WTC11 (cell line): ENCODE measurements at places on chromosomes 4 and X. TPM values are rescaled to one million over a fixed set of nuclear protein-coding genes. Genes with fewer than 3 reads are reported as not detected.

UNC5C gene
- total RNA-seq, result 0.25 to 1.0 TPM (median 0.30 TPM) in 3 replicates

CENPVL3 gene
- total RNA-seq, result 3.3 to 4.9 TPM (median 4.4 TPM) in 3 replicates

ESX1 gene
- not detected in 3 replicates for total RNA-seq

RAI2 gene
- total RNA-seq, result 0.57 to 0.78 TPM (median 0.77 TPM) in 3 replicates

GPR34 gene
- 0.09 TPM in 1 of 3 replicates, not detected in the others for total RNA-seq

EGFL6 gene
- total RNA-seq, result 0.89 to 0.96 TPM (median 0.89 TPM) in 3 replicates

PPEF1 gene
- total RNA-seq, result 0.31 to 1.2 TPM (median 0.94 TPM) in 3 replicates

DYNLT3 gene
- total RNA-seq, result 5.1 to 6.1 TPM (median 5.7 TPM) in 3 replicates

DKK2 gene
- total RNA-seq, result 0.07 TPM in 1 of 3 replicates, not detected in the others

FAM184B gene
- total RNA-seq, result 0.11 to 0.23 TPM (median 0.17 TPM) in 3 replicates

BEND2 gene
- total RNA-seq, result not detected in 3 replicates

MAB21L2 gene
- 0.07 TPM in 1 of 3 replicates, not detected in the others for total RNA-seq

CNGA1 gene
- 0.50 to 1.9 TPM (median 1.1 TPM) in 3 replicates for total RNA-seq

ADGRA3 gene
- 40.5 to 48.3 TPM (median 47.9 TPM) in 3 replicates for total RNA-seq

GABRA4 gene
- total RNA-seq, result 0.20 to 0.53 TPM (median 0.25 TPM) in 3 replicates

FOXP3 gene
- total RNA-seq, result 0.39 to 0.42 TPM (median 0.39 TPM) in 3 replicates

F8 gene
- 1.6 to 2.6 TPM (median 2.2 TPM) in 3 replicates for total RNA-seq

DNA sequence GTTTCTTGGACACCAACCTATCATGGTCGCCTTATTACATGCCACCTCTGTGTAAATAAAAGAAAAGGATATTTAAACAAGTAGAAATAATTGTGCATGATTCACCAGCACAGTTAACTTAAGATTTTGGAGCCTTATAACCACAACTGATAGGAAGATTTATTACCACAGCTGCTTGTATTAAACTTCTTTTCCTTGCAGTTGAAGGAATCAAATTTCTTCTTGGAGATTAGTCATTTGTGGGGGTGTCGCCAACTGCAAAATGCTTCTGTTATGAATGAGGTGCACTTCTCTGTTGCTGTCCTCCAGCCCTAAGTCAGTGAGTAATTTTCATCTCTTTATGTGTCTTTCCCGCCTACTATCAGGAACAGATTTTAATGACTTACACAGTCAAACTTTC, 73.3 kb downstream of the OR13H1 start:
- no peak for DNase-seq

DNA sequence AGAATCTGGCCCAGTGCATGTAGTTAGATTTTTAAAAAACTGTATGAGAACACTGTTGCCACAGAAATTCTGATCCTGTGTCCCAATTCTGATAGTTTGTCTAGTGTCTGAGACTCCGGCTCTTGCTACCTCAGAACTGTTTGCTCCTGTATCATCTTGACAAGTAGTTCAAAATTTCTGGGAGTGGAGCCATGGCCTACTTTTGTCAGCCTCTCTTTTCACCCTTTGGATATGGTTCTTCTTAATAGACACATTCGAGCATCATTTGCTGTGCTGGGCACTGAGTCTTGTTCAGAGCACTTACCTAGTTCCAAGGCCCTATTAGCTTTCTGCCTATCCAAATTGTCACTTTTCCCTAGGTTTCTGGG, 46.9 kb downstream of the ATP10D start:
- DNase-seq, result no peak

DNA sequence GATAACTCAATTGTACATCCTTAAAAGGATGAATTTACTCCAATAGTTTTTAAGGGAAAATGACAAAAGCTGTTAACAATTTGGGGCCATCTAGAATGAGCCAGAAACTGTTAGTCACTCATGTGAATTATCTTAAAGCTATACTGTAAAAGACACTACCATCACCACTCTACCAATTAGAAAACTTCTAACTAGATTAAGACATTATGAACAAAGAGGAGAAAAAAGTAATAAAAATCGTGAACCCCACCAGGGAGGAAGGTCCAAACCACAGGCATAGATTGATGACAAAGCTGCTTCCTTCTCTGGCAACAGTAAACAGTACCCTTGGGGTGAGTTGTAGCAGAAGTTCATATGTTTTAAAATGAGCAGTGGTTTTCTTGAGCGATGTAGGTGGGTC, 106.1 kb downstream of the PDGFC start:
- DNase-seq, result no peak

DNA sequence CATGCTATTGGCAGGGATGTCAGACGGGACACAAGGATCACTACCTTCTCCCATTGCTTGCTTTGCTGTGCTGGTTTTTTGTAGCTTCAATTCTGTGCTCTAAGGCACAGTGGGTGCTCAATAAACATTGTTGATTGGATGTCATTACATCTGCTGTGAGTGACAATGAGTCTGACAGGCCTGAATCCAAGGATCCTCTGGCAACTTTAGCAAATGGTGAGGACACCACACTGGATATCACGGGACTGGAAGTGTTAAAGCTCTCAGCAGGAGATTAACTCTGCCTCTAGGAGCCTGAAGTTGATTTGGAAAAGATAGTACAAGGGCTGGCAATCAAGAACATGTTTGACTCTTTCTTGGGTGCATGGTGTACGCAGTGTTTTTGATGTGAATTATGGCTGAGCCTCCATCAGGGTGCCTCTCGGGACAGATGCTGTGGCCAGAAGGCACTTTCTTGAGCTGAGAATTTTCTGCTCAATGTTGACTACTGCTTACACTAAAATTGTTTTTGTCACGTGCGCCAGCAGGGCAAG, 217.9 kb downstream of the ARAP2 start:
- DNase-seq, result no peak

- DNase-seq, result no peak
Observed at GRCh38 chrX:18677161-18677869, 5.4 kb upstream of the RS1 start.

GRCh38 chr4:136680271-136680670, 852.0 kb downstream of the PCDH18 start:
- DNase-seq, result no peak

- DNase-seq, result no peak
Observed at GRCh38 chr4:11669156-11669555, 240.5 kb upstream of the HS3ST1 start.

DNA sequence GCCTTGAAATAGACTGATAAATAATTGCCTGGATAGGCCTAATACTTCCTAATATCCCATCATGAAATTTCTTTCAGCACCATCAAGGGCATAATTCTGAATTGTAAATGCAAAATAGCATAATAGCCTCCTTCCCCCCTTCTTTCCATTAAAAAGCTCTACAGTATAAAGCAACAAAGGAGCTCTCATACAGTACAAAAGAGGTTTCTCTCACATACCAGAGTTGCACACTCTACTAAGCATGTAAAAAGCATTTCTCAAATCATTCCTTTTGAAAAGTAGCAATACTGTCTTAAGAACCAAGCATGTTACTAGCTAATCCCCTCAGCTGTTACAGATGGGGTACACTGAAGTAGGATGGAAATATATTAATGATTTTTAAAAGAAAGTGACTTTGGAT, 509.0 kb downstream of the KLHL13 start:
- no peak for DNase-seq

- no peak for DNase-seq
Observed at GRCh38 chr4:184383497-184384055, 90.8 kb downstream of the IRF2 start.

DNA sequence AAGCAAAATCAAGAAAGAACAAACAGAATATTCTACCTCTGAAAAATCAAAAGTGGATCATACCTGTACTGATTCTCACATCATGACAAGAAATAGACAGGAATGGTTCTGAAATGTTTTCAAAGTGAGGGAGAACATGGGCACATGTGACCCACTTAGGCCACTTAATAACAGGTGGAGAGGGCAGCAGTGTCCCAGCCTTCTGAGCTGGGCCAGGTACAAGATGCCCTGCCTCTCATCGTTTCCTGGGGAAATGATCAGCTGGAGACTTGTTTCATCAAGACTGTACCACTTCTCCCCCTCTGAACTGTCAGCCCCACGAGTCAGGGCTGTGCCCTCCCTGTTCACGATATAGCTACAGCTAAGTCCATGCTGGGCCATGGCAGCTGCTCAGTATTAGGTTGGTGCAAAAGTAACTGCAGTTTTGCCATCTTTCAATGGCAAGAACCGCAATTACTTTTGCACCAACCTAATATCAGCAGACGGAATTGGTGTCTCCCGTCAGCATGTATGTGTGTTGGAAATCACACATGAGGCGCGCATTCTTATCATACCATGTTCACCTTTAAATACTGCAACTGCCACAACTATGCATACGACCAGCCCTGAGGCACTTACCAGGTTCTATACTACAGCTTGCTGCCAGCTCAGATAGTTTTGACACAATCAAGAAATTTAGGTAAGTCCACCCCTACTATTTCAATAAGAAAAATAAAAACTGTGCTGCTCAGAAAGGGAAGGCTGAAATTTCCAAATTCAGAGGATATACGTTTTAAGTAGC, 71.4 kb downstream of the GATB start:
- DNase-seq, result no peak

- DNase-seq, result no peak
Observed at GRCh38 chr4:139988863-139989765, 164.9 kb downstream of the MAML3 start.

DNA sequence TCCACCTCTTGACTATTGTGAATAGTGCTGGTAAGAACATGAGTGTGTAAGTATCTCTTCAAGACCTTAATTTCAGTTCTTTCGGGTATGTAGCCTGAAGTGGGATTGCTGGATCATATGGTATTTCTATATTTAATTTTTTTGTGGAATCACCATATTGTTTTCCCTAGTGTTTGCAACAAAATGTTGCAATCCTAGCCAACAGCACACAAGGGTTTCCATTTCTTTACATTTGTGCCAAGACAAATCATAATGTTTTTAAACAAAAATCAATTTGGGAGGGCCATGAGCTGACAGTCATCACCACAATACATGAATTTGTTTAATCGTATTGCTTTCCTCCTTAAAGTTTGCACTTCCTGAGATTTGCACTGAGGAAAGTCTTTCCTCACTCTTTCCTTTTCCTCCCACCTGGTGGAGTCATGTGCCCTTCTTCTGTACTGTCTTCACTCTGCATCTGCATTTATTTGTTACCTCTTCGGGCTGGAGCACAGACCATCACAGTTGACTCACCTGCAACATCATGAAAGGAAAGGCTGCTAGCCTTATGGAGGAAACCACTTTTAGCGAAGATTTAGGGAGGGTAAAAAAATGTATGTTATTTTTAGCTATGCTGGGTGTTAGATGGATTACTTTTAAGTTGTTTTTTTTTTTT, 269.4 kb downstream of the DCTD start:
- DNase-seq, result no peak

GRCh38 chrX:111431001-111431400, 19.0 kb upstream of the DCX start:
- no peak for DNase-seq

GRCh38 chrX:41250867-41251266, 83.1 kb upstream of the DDX3X start:
- DNase-seq, result no peak

- DNase-seq, result no peak
Observed at GRCh38 chr4:16760617-16761363, 137.7 kb downstream of the LDB2 start.

DNA sequence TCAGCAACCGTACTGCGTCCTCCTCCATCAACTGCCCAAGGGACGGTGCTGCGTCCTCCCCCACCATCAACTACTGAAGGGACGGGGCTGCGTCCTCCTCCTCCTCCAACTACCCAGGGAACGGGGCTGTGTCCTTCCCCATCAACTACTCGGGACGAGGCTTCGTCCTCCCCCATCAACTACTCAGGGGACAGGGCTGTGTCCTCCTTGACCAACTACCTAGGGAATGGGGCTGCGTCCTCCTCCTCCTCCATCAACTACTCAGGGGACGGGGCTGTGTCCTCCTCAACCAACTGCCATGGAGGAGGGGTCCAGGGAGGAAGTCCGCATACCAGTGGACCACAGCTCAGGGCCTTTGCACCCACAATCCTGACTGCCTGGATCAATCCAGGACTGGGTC, 24.4 kb downstream of the PPP2R3B start:
- no peak for DNase-seq

GRCh38 chr4:67685532-67685859, 15.5 kb downstream of the UBA6 start:
- DNase-seq, result no peak

DNA sequence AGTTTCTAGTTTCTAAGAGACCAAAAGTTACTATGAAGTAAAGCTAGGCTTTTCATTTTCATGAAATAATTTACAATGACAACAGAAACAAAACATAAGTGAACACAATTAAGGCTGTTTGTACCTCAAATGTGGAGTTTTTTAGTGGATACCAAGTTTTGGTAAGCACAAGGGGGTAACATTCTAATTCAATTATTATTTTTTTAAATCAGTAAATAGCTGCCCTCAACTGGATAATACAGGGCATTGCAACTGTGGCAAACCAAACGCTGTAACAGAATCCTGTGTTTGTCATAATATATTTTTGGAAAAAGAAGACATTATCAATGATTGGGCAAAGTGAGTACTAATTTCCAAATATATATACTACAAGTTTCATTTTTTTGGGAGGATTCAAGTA, 150.3 kb downstream of the FBXW7 start:
- no peak for DNase-seq

DNA sequence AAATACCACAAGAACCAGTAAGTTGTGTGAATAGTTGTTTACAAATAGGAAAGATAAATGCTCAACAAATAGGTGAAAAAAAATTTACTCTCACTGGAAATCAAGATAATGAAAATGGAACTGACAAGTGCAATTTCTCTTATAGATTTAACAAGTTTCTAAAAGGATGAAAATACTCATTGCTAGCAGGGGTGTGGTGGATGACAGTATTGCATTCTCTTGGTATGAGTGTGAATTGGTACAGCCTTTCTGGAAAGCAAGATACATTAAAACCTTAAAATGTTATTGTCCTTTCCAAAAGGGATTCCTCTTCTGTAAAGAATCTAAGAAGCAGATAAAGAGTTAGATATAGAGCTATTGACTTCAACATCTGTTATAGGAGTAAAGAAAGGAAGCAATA, 240.0 kb upstream of the RPS6KA3 start:
- no peak for DNase-seq

GRCh38 chrX:73964579-73964978, 339.4 kb upstream of the ZCCHC13 start:
- no peak for DNase-seq

DNA sequence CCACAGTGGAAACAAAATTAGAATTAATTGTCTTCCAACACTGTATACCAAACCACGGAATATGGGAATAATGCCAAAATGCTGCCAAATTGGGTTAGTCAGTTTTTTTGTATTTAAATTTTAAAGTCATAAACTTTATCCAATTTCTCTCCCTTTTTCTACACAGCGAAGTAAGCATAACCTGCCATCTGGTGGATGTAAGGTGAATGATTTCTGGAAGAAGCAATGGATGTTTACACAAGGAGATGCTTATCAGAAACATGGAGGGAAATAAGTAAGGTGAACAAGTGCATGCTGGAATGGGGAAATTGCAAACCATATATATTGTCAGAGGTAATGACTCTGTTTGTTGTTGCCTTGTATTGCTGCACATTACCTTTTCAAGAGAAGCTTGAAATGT, 691.9 kb downstream of the TECRL start:
- no peak for DNase-seq

- no peak for DNase-seq
Observed at GRCh38 chr4:156347412-156348075, 393.9 kb upstream of the CTSO start.

DNA sequence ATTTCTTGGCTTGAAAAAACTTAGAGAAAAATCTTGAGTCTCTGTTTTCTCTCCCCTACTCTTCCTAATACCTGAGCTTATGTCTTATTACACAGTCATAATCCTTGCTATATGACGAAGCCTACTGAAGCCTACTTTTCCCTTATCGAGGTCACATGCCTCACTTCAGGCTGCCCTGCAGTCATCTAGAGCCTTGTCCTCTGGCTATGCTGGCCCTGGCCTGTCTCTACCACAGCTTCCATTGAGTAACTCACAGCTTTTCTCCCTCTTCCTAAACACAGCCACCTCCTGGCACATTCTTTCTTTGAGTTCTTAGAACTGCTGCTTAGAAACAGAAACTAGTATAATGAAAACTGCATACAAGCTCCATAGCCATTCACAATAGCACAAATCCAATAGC, 1698.3 kb downstream of the STIM2 start:
- no peak for DNase-seq
